ENCODE measurements at places on chromosomes 4 and X.

GRCh38 chr4:85898231-85898630, 423.3 kb downstream of the ARHGAP24 start:
- DNase-seq, result no peak

DNA sequence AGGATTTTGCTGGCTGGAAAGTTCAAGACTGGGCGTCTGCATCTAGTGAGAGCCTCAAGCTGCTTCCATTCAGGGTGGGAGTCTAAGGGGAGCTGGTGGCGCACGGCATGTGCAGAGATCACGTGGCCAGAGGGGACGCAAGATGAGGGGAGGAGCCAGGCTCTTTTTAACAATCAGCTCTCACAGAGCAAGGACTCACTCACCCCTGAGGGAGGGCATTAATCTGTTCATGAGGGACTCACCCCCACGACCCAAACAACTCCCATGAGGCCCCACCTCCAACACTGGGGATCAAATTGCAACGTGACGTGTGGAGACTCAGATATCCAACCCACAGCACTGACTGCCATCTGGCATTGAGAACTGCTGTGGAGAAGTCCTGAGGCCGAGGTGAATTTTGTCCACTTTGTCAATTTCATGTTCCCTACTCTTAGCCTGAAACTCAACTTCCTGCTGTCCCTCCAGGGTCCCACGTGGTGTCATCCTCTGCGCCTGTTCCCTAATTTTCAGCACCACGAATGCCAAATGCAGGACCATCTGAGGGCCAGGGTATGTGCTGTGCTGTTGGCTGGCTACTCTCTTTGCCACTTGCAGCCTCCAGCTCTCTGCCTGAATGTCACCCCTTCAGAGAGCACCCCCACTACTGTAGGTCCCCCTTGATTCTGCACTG, 5.6 kb downstream of the ZFP92 start:
- no peak for DNase-seq

DNA sequence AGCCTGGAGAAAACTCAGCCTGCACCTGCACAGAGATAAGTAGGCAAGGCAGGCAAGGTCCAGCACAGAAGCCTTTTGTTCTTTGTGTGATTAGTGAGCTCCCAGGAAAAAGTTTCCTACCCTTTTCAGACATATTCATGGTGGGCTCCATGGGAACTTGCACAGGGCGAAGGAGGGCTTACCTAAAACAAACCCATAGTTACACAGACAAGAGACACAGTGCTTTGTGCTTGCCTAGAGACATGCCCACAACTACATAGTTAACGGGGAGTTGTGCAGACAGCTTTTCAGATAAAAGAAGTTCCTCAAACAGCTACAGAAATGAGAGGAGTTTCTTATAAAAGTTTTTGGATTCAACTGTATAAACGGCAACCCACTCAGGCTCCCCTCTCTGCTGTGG, 180.5 kb downstream of the GLUD2 start:
- no peak for DNase-seq

DNA sequence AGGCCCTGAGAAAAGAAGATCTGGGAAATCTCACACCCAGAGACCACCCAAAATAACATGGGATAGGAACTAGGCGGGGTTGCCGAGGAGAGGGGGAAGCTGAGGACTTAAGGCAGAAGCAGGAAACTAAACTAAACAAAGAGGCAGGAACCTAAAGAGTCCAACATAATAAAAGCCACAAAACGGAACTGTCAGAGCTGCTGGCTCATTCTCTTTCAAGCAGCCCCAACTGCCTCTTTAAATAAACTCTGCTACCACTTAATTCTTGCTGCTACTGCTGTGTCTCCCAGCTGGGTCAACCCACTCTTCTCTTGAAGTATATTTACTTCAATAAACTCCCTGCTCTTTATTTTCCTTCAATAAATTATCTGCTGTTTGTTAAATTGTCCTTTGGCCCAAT, 44.5 kb downstream of the MAGEB16 start:
- no peak for DNase-seq

GRCh38 chrX:136067966-136068365, 79.4 kb upstream of the FHL1 start:
- DNase-seq, result no peak

- DNase-seq, result no peak
These were observed 22.1 kb downstream of the NUDT6 start for GRCh38 chr4:122900314-122900713.

GRCh38 chr4:80179637-80180161, 17.6 kb upstream of the PRDM8 start:
- DNase-seq, result no peak

- no peak for DNase-seq
These were observed 320.7 kb upstream of the CLNK start for GRCh38 chr4:11005300-11005699.
